Motor neuron (in vitro differentiated cells): ENCODE measurements at places on chromosomes 3 and 15. TPM values are rescaled to one million over a fixed set of nuclear protein-coding genes. Genes with fewer than 3 reads are reported as not detected.

- no peak for ATAC-seq
Observed at GRCh38 chr3:106485217-106485616, 616.4 kb upstream of the CBLB start.

MASP1 gene
- 1.8 and 2.8 TPM in 2 replicates for total RNA-seq

XCR1 gene
- total RNA-seq = 0.05 and 0.16 TPM in 2 replicates

- ATAC-seq = no peak
Observed at GRCh38 chr15:85274315-85275050, 105.9 kb upstream of the AKAP13 start.

DNA sequence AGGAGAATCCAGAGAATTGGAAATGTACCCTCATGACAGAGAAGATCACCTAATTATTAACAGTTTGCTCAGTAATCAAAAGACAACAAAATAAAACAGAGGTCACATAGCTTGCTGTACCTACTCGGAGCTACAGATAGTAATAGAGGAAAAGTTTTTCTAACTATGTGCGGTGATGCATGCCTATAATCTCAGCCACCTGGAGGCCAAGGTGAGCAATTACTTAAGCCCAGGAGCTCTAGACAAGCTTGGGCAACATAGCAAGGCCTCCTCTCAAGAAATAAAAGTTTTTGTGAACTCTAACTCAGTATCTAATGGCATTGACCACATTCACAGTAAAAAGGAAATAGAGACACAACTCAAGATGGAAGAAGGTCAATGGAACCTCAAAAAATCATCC is 243.6 kb downstream of the ATP8B4 start:
- no peak for ATAC-seq

GRCh38 chr3:32398531-32398930 is 6.9 kb downstream of the CMTM7 start:
- no peak for ATAC-seq

HRG gene
- total RNA-seq = 0.10 TPM in 1 of 2 replicates, not detected in the other

DNA sequence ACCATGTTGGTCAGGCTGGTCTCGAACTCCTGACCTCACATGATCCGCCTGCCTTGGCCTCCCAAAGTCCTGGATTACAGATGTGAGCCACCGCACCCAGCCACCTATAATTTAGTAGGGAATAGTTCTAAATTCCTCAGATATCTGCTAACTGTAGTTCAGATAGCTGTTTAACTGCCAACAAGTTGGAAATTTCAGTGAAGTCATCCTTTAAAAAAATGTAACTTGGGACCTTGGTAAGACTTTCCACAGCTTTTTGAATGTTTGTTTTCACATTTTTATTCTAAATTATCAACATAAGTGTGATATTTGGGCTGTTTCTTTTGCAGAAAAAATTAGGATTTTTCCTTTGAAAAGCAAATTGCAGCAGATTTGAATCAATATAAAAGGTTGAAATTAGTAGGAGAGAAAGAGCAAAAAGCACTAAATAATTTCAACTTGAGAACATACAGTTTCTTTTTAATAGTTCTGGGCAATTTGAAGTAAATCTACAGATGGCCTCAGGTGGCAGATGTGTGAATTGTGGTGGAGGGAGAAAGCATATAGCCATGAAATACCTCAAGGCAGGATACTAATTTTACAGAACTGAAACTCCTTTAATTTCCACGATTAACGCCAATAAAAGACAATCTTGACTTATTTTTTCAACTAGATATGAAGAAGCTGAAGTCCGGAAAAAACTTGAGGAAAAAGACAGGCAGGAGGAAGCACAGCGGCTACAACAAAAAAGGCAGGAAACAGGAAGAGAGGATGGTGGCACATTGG is 34.3 kb downstream of the USP8 start:
- ATAC-seq = no peak

CCDC13 gene
- 1.5 and 1.6 TPM in 2 replicates for total RNA-seq

- no peak for ATAC-seq
Observed at GRCh38 chr3:78077178-78077577, 1037.3 kb downstream of the ROBO2 start.

DNA sequence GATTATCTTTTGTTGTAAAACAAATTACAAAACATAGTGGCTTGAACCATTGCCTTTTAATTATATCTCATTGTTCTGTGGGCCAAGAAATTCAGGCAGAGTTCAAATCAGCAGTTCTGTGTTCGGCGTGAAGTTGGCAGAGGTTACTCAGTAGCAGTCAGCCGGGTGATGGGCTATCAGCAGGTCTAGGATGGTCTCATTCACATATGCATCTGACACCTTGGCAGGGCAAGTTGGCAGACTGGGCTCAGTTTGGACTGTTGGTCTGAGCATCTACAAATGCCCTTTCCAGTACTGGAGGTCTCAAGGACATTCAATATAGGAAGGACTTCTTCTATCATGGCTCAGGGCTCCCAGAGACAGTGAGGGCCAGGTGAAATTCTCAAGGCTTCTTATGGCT is 51.2 kb upstream of the ITGA11 start:
- ATAC-seq = no peak

CCDC39 gene
- total RNA-seq = 0.45 TPM in 1 of 2 replicates, not detected in the other
